ENCODE measurements at places on chromosomes 7 and 10.
A peak's percentile ranks its signal among the peaks of the same experiment; 100 is the strongest.

- DNase-seq: no peak
Measured at GRCh38 chr10:124320778-124321432, 97.8 kb downstream of the OAT start.

- DNase-seq: no peak
Measured at GRCh38 chr10:77864151-77864851, 62.3 kb downstream of the DLG5 start.

DNA sequence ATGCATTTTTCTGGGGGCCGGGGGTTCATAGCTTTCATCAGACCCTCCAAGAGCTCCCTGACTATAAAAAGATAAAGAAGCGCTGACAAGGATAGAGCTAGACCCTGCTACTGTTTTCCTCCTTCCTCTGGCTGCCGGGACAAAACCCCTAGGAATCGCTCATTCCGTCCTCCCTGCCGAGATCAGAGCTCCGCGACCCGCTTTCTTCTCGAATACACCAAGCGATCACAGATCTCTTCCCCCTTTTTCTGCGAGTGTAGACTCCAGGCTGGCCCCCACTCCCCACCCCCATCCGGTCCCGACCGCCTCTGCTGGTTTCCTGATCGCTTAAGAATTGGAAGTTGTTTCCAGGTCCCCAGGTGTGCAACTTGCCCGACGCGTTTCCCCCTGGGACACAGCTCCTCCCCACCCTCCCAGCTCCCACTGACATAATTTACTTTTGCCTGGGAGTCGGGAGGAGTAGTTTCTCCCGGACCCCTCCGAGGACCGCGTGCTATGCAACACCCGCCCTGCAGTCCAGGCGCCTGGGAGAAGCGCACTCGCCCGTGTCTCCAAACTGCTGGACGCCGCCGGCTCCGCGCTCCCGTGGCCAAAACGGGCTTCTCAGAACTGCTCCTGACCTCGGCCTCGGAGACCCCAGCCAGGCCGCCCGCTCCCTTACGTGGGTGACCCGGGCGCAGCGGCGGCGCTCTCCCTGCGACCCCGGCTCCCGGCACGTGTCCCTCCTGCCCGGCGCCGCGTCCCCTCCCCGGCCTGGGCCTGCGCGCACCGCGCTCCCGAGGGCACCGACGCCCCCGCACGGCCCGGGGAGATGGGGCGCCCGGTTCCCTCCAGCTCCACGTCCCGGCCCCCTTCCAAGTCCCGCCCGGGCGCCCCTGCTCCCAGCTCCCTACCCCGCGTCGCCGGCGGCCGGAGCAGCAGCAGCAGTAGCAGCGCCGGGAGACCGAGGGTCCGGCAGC is 552 bp downstream of the IL15RA start:
- DNase-seq: no peak

GRCh38 chr7:130362251-130362816 is 17.7 kb downstream of the CPA5 start:
- no peak for DNase-seq

- no peak for DNase-seq
Measured at GRCh38 chr7:91953618-91954017, 13.0 kb downstream of the AKAP9 start.

DNA sequence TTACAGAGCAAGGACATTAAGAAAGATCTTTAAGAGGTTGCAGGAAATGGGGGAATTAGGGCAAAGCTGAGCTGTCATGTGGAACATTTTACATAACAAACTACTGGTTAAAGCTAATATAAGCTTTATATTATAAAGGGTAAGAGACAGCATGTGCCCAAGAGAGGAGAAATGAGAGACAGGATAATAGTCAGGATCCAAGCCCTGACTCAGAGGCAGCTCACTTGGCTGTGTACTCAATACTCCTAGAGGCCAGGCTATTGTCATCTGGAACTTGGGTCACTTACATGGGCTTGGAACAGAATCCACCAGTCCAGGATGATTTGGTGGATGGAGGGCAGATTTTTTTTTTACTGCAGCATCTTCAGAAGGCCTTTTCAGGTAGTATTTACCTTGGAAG is 418.6 kb upstream of the ZMIZ1 start:
- no peak for DNase-seq

DNA sequence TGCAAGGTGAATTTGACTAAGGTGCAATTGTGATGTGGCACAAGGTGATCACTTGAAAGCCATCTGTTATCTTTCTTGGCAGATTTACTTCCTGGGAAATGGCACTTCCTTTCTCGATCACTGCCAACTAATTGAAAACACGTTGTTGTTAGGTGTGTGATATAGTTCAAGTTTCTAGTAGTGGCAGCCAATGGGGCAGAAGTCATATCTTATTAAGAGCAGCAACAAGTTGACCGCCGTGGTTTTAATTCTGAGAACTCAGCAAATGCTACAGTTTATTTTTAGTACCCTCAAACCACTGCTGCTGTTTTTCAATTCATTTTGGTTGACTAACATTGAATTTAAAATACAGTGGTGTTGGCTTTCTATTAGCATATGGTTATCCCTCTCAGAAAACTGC is 1.6 kb downstream of the CHN2 start:
- no peak for DNase-seq

DNA sequence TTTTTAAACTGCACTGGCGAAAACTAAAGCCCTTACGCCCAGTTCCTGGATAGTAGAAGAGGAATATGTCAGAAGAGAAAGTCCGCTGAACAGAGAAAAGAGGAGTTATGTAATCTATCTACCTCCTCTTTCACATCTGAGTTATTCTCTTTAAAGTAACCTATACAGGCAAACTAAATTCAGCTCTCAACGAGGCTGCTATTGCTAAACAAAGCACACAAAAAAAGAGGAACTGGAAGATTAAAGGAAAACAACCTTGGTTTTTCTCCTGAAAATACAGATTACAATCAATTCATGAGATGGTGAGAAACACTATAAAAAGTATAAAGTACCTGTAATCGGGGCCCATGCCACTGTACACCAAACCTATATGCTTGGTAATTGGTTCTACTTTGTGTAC is 5.8 kb downstream of the PSMA2 start:
- no peak for DNase-seq

DNA sequence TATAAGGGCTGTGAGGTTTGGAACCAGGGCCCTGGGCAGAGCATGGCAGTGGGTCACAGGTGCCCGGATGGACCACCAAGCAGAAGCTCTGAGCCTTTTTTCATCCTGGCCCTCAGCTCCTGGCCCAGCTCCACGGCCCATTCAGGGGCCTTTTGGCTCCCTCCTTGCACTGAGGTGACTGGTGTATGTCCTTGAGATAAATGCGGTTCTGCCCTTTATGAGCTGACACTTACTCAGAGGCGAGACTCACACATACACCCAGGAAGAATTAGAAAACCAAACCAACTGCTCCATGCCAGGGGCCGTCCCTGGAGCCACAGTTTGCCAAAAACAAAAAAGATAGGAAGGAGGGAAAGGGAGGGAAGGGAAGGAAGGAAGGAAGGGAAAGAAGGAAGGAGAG is 49.7 kb downstream of the CUZD1 start:
- DNase-seq: no peak

- no peak for DNase-seq
Measured at GRCh38 chr10:110641256-110641655, 2.9 kb upstream of the RBM20 start.

DNA sequence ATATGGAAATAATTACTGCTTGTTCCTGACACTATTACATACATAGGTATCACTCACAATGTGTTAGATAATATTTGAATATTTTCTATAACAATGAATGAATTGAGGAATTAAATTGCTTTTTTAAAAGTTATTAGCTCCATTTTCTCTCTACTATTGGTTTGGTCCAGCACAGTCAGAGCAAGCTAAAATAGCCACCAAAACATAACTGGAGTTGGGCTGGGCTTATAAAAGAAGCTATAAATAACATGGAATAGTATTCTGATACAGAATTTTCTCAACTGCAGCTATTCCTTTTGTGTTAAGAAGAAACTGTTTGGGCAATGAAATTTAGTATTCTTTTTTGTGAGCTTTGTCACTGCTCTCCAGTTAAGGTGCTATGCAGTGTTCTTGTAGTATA is 142.6 kb upstream of the LRRN3 start:
- no peak for DNase-seq

DNA sequence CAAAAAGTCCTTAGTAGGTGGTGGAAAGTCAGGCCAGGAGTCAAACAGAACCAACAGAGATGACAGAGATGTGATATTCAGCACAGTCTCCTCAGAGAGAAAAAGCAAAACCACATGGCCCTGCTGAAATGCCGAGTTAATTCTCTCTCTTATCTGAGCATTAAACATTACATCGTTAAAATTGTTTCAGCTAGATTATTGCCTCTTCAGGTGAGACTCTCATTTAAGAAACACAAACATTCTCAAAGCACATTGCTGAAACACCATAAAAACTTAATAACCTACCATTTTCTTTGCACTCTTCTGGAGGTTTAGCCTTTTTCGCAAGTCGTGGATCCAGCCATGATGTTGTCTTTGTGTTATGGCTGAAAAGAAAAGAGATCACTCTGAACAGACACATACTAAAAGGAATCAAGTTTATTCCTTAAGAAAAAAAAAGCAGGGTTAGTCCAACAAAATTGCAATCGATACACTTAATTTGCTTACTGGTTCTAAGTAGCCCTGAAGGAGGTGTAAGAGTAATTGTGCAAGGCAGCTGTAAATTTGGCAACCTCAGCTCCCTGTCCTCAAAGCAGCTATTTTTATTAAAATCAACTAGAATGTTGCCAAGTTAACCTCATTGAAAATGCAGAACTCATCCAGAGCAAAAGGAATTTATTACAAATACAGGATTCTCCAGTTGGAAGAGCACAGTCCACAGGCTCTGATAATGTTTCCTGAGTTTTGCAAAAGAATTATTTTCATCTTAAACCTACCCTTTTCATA is 691.1 kb downstream of the PHTF2 start:
- no peak for DNase-seq

DNA sequence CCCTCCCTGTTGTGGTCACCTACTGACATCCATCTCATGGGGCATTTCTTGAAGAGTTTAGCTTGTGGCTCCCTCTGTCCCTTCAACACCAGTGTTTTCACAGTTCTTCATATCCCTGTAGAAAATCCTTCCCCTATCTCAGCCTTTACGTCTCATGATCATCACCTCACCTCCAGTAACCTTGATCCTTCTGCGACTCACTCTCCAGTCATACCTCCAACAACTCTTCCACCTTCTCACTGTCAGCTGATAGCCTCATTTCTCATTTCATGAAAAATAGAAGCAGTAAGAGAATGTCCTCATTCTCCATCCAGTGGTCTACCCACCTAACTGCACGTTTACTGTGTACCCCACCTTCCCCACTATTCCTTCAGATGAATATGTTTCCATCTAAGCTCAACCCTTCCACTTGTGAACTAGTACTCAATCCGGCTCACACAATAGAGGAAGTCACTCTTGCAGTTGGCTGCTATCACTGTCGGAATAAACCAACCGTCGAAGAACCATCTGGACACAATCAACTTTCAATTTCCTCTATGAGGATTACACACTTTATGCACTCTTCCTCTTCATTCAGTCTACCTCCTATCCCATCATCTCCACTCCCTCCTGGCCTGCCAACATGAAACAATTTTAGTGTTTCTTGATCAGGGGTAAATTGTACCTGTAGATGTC is 256.0 kb downstream of the AHR start:
- DNase-seq: no peak

DNA sequence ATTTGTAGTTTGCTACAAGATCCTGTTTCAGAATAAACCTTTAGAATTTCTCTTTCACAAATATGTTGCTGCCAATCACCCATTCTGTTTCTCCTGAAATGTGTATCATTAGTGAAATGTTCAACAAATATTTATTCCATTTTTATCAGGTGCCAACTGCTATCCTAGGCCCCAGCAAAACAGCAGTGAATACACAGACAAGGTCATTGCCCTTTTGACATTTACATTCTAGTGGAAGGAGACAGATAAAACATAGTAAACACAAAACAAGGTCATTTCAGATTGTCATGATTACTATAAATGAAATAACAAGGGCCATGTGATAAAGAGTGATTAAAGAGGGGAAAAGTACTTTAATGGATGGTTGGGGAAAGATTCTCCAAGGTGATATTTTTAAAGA is 404.8 kb upstream of the PHF14 start:
- DNase-seq: no peak

DNA sequence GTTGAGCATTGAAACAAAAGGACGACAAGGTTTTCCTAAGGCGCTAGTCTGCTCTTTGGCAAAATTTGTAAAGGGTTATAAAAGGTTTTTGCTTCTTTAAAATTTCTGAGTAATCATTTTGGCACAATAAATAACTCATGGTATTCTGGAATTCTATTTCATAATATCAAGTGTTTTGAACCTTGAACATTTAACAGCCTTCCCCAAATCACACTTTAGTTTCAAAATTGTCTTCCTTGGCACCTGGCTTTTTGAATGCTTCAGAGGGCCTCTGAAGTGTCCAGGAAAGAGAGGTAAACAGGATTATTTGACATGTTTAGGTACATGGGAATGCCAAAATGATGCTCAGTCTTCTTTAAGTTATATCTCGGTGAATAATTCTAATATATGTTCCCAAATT is 220.8 kb downstream of the PHF14 start:
- no peak for DNase-seq

- DNase-seq: no peak
Measured at GRCh38 chr7:495761-496321, 23.8 kb downstream of the PDGFA start.

- no peak for DNase-seq
Measured at GRCh38 chr7:39406467-39406866, 159.7 kb upstream of the YAE1 start.

GRCh38 chr10:86872757-86873156 is 84.7 kb downstream of the MMRN2 start:
- DNase-seq: peak; percentile 2

All from CD4-positive, alpha-beta T cell treated with Interferon gamma for 1 hour (primary cell).